ENCODE measurements at places on chromosomes 7 and 10. TPM values are rescaled to one million over a fixed set of nuclear protein-coding genes. Genes with fewer than 3 reads are reported as not detected.

- H3K27me3 ChIP-seq: no peaks in the 10 kb centered on the region
- no peaks in the 10 kb centered on the region for H3K4me1 ChIP-seq
- H3K27ac ChIP-seq: no peak overlapping the region
- H3K36me3 ChIP-seq: no peaks in the 10 kb centered on the region
Observed at GRCh38 chr10:123530166-123530870, 135.8 kb upstream of the GPR26 start.

- H3K27me3 ChIP-seq: peaks cover 2% of the 10 kb centered on the region
- no peak overlapping the region for H3K27ac ChIP-seq
- H3K4me1 ChIP-seq: peaks cover 1% of the 10 kb centered on the region
- DNase-seq: no peak
Observed at GRCh38 chr7:21318916-21319270, 109.0 kb upstream of the SP4 start.

DNA sequence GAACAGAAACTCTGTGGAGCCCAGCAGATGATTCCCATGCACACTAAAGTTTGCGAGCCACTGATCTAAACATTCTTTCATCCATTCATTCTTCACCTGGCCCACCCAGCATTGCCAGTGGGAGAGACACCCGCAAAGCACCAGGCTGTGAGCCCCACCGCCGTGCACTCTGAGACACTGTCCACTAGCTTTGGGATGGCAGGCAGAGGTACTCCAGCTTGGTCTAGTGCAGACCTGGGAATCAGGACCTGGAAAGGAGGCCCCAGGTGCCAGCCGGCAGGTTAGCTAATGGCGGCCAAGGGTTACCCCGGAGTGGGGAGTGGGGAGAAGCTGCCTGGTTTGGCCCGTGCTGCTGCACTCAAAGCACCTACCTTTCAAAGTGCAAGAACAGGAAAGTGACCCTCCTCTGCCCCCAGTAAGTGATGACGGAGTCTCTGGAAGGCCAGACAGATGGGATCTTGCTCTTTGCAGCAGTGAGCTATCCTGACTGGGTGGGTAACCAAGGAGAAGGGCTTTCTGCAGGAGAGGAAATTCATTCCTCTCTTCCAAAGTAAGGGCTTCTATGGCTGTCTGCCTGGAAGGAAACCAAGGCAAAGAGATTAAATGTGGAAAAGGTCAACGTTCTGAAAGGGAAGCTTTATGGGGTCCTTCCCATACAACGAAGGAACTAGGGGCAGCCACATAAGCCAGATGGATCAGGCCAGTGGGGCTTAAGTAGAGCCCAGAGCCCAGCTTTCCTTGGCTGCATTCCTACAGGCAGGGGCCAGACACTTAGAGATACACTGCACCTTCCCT, 74.2 kb upstream of the LRRC4 start:
- H3K4me1 ChIP-seq: peaks cover 3% of the 10 kb centered on the region
- H3K27me3 ChIP-seq: peaks cover 72% of the 10 kb centered on the region
- H3K4me3 ChIP-seq: no peak overlapping the region
- no peak overlapping the region for H3K27ac ChIP-seq

DNA sequence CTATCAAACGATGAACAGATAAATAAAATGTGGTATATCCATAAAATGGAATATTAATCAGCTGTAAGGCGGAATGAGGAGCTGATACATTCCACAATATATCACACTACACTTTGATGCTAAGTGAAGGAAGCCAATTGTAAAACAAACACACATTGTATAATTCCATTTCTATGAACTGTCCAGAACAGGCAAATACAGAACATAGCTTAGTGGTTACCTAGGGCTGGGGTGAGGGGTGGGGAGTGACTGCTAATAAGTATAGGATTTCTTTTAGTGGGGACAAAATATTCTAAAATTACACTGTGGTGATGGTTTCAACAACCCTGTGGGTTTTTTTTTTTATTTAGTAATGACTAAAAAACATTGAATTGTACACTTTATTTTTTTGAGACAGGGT, 82.1 kb upstream of the SLC26A5 start:
- no peak overlapping the region for H3K4me3 ChIP-seq
- H3K27ac ChIP-seq: no peak overlapping the region
- H3K4me1 ChIP-seq: peaks cover 13% of the 10 kb centered on the region
- no peaks in the 10 kb centered on the region for H3K36me3 ChIP-seq
- no peak for DNase-seq
- H3K27me3 ChIP-seq: peaks cover 7% of the 10 kb centered on the region

DNA sequence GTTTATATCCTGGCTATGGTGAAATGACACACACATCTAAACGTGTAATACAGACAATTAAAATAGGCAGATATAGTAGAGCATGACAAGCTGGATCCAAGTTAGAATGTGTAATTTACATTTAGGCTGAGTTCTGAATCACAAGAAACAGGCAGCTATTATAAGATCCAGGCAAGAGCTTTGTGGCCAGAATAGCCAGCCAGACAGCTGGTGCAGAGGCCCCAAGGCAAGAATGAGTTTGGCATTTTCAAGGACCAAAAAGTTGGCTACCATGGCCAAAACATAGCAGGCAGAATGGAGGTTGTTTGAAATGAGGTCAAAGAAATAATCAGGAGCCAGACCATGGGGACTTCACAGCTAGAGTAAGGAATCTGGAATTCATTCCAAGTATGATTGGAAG, 281.7 kb downstream of the MTERF1 start:
- peaks cover 3% of the 10 kb centered on the region for H3K4me1 ChIP-seq
- no peak overlapping the region for H3K27ac ChIP-seq
- no peaks in the 10 kb centered on the region for H3K36me3 ChIP-seq
- no peaks in the 10 kb centered on the region for H3K27me3 ChIP-seq

Gene UCMA
- not detected for total RNA-seq

Gene HOGA1
- 11.9 TPM for total RNA-seq

Gene UBTD1
- 9.0 TPM for total RNA-seq

- peaks cover 2% of the 10 kb centered on the region for H3K4me1 ChIP-seq
- no peaks in the 10 kb centered on the region for H3K27me3 ChIP-seq
- H3K27ac ChIP-seq: no peak overlapping the region
- no peak overlapping the region for H3K4me3 ChIP-seq
- DNase-seq: no peak
Observed at GRCh38 chr7:80478683-80479082, 33.2 kb downstream of the GNAT3 start.

Gene GCK
- 4.9 TPM for total RNA-seq

DNA sequence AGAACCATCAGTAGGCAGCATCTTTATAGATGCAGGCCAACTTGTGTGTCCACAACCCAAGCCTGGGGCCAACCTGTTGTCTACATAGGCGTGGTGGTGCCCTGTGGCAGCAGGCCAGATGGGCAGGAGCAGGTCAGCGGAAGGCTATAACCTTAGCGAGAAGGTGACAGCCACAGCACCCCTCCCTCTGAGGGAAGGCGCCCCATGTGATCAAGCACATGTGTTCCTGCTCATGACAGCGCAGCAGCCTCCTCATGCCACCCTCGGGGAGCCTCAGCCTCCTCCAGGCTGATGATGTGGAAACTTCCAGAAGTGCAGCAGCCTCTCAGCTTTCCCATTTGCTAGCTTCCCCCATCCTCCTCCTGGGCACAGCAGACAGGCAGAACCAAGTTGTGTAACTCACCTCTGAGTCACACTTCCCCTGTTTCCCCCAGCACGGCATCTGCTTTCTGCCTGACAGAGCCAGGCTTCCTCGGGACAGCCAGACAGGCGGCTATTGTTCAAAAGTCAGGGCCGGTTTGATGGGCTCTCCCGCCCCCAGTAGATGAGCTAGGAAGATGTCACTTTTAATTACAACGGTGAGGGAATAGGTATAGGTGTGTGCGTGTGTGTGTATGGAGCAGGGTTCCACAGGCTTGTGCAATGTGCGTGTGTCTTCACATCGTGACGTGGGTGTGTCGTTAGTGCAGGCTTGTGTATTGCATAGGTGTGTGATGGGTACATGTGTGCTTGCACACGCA, 312.0 kb upstream of the ZMIZ1 start:
- no peaks in the 10 kb centered on the region for H3K36me3 ChIP-seq
- H3K27ac ChIP-seq: no peak overlapping the region
- peaks cover 57% of the 10 kb centered on the region for H3K27me3 ChIP-seq
- H3K4me3 ChIP-seq: no peak overlapping the region
- no peak for DNase-seq

- DNase-seq: no peak
- peaks cover 20% of the 10 kb centered on the region for H3K4me1 ChIP-seq
- no peaks in the 10 kb centered on the region for H3K27me3 ChIP-seq
Observed at GRCh38 chr7:55061726-55062499, 43.1 kb downstream of the EGFR start.

- H3K27ac ChIP-seq: no peak overlapping the region
- peaks cover 22% of the 10 kb centered on the region for H3K4me1 ChIP-seq
- no peaks in the 10 kb centered on the region for H3K27me3 ChIP-seq
- H3K36me3 ChIP-seq: no peaks in the 10 kb centered on the region
Observed at GRCh38 chr10:105950410-105950809, 1214.1 kb downstream of the SORCS1 start.

Gene RBM28
- total RNA-seq: 56.7 TPM

Gene ZNF735
- total RNA-seq: not detected

DNA sequence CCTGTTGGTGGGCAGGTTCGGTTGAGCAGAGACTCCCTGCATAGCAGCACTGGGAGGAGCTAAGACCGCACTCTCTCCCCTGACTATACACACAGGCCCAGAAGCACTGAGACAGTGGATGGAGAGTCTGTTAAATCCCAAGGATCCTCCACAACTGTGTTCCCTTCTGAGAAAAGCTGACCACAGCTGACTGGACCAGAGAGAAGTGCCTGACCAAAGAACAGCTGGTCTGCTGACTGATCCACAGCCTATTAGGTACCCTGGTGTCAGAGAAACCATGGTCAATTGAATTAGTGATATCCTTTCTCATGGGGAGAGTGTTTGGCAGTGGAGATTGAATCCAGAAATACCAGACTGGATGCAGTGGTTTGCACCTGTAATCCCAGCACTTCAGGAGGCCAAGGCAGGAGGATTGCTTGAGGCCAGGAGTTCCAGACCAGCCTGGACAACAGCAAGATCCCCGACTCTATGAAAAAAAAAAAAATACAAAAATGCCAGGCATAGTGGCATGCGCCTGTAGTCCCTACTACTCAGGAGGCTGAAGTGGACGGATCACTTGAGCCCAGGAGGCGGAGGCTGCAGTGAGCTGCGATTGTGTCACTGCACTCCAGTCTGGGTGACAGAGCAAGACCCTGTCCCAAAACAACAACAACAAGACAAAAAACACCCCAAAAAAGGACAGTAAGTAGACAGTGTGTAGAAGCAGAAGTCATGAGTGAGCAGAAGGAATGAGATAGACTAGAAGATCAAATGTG, 25.6 kb downstream of the STYXL1 start:
- H3K36me3 ChIP-seq: peaks cover 17% of the 10 kb centered on the region
- no peaks in the 10 kb centered on the region for H3K27me3 ChIP-seq
- H3K27ac ChIP-seq: no peak overlapping the region

Gene GOLGA7B
- total RNA-seq: 1.1 TPM

DNA sequence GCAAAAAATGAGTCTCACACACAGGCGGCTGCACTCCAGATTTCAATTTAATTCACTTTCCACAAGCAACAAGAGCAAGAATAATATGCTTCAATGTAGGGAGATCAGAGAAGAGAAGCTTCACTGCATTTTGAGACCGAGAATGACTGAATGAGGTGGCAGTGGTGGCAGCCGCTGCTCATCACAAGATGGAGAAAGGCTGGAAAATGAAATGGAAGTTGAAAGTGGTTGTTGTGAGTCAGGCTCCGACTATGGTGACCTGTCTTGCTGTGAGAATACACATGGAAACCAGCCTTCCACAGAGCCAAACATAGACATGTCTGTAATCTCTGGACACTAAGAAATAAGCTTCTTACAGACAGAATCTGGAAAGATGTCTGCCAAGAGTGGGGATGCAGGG, 499.6 kb upstream of the LRRN3 start:
- H3K27ac ChIP-seq: no peak overlapping the region
- H3K36me3 ChIP-seq: no peaks in the 10 kb centered on the region
- no peak for DNase-seq
- no peak overlapping the region for H3K4me3 ChIP-seq
- H3K4me1 ChIP-seq: peaks cover 7% of the 10 kb centered on the region

GRCh38 chr7:25495342-25496250, 267.3 kb upstream of the NPVF start:
- peak overlapping the region; percentile 84 for H3K27ac ChIP-seq
- no peaks in the 10 kb centered on the region for H3K27me3 ChIP-seq
- H3K36me3 ChIP-seq: no peaks in the 10 kb centered on the region
- H3K4me3 ChIP-seq: no peak overlapping the region
- no peak for DNase-seq

GRCh38 chr10:86345296-86345858, 21.2 kb downstream of the GRID1 start:
- no peaks in the 10 kb centered on the region for H3K36me3 ChIP-seq
- no peak overlapping the region for H3K4me3 ChIP-seq
- peaks cover 17% of the 10 kb centered on the region for H3K27me3 ChIP-seq
- H3K27ac ChIP-seq: no peak overlapping the region
- DNase-seq: no peak
- H3K4me1 ChIP-seq: peaks cover 3% of the 10 kb centered on the region

- no peak overlapping the region for H3K4me3 ChIP-seq
- peaks cover 10% of the 10 kb centered on the region for H3K4me1 ChIP-seq
- DNase-seq: no peak
- peak overlapping the region; percentile 79 for H3K27ac ChIP-seq
- no peaks in the 10 kb centered on the region for H3K27me3 ChIP-seq
Observed at GRCh38 chr7:101952355-101953247, 135.2 kb downstream of the CUX1 start.

Gene CRHR2
- not detected for total RNA-seq

GRCh38 chr7:118974836-118975235, 750.3 kb downstream of the ANKRD7 start:
- H3K27me3 ChIP-seq: no peaks in the 10 kb centered on the region
- H3K27ac ChIP-seq: no peak overlapping the region
- no peaks in the 10 kb centered on the region for H3K36me3 ChIP-seq
- H3K4me1 ChIP-seq: peaks cover 1% of the 10 kb centered on the region

- no peaks in the 10 kb centered on the region for H3K36me3 ChIP-seq
- no peak overlapping the region for H3K27ac ChIP-seq
- H3K4me3 ChIP-seq: no peak overlapping the region
- H3K4me1 ChIP-seq: peaks cover 9% of the 10 kb centered on the region
- no peaks in the 10 kb centered on the region for H3K27me3 ChIP-seq
- no peak for DNase-seq
Observed at GRCh38 chr10:75195035-75195763, 15.4 kb upstream of the VDAC2 start.

Gene CYCS
- 62.3 TPM for total RNA-seq

DNA sequence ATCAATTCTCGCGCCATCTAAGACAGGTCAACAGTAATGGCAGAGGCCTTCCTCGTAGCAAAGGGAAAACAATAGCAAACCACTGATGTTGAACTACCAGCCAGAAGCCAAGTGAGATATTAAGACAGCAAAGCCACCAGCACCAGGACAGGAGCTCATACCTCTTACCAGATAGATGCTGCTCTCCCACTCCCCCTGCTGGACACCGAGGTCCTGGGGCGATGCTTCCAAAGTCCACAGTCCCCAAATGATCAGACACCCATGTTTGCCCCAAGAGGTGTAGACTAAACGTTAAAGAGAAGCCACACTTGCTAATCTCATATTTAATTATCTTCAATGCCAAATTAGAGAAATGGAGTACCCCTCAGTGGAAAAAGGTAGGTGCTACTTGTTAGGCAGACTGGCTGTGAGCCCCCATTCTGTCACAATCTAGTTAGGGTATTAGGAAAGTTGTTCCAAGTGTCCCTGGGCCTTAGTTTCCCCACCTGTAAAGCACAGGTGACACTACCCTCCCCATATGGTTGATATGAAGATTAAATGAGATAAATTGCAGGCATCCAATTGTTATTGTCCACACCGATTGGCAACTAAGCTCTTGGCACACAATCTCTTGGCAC, 39.9 kb downstream of the TOMM7 start:
- H3K4me3 ChIP-seq: no peak overlapping the region
- H3K4me1 ChIP-seq: peaks cover 37% of the 10 kb centered on the region
- peaks cover 2% of the 10 kb centered on the region for H3K36me3 ChIP-seq
- H3K27ac ChIP-seq: no peak overlapping the region
- DNase-seq: no peak

GRCh38 chr7:135707570-135707966, 20.4 kb downstream of the SLC13A4 start:
- no peaks in the 10 kb centered on the region for H3K36me3 ChIP-seq
- H3K4me3 ChIP-seq: no peak overlapping the region
- H3K4me1 ChIP-seq: no peaks in the 10 kb centered on the region
- no peak for DNase-seq
- no peak overlapping the region for H3K27ac ChIP-seq

All from progenitor cell of endocrine pancreas (in vitro differentiated cells).